ENCODE measurements at places on chromosomes 1 and 21.
A peak's percentile ranks its signal among the peaks of the same experiment; 100 is the strongest.

DNA sequence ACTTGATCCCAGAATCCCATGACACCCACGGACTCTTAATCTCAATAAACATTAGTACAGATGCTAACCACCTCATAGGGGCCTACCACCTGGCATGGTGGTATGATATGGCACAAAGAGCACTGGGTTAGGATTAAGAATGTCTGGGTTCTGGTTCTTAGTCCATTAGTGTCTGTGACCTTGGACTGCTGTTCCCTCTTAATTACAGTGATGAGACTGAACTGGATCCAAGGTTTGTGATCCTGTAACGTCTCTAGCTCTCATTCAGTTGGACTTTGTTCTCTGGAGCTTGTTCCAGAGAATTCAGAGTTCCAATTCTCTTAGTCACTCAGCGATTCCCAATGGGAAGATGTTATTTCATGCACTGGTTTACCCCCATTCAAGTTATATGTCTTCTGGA lies 23.6 kb upstream of the PIGC start:
- DNase-seq, result no peak

DNA sequence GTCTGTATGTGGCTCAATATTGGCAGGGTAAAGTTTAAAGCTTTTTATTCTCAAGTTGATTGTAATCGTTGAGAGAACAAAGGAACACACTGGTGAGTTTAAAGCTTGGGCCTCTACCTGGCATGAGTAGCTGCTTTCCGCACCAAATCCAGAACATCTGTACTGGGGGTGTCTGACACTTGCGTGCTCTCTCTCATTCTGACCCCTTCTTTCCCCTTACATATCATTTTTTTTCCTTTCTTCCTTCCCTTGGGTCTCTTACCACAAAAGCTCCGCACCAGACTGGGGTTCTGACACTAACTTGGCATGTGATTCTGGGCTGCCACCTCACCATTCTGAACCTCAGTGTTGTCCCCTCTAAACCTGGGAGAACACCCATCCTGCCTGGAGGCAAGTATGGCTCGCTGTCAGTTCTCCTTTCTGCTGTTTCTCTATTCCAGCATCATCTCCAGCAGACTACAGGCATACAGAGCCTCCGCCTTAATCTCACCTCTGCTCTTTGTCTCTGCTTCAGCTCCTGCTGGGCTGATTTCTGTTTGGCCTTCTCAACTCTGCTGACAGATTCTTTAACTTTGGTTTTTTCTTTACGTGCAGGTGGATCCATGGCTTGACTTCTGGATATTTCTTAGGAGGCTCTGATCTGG lies 859 bp upstream of the ERMAP start:
- DNase-seq, result peak; percentile 4

DNA sequence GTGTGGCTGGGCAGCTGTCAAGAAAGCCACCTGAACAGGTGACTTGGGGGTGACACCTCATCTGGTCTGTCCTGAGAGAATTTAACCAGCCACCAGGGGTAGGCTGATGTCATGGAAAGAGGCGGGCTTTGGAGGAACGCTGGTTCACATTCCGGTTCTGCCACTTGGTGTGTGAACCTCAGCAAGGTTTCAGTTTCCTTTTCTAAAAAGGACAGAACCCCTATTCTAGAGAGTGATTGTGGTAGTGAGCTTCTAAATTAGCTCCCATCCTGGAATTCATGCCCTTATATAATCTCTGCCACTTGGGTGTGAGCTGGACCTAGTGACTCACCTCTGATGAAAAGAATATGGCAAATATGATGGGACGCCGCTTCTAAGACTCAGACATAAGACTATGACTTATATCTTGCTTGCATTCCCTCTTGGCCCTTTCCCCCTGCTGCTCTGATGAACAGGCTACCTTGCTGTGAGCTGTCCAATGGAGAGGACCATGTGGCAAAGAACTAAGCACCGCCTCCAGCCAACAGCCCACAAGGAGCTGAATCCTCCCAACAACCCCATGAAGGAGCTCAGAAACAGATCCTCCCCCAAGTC lies 332.1 kb downstream of the RRAGC start:
- no peak for DNase-seq

GRCh38 chr1:208291923-208292711 lies 47.9 kb upstream of the PLXNA2 start:
- DNase-seq, result no peak

GRCh38 chr1:18411820-18412641 lies 68.7 kb upstream of the KLHDC7A start:
- DNase-seq, result no peak

DNA sequence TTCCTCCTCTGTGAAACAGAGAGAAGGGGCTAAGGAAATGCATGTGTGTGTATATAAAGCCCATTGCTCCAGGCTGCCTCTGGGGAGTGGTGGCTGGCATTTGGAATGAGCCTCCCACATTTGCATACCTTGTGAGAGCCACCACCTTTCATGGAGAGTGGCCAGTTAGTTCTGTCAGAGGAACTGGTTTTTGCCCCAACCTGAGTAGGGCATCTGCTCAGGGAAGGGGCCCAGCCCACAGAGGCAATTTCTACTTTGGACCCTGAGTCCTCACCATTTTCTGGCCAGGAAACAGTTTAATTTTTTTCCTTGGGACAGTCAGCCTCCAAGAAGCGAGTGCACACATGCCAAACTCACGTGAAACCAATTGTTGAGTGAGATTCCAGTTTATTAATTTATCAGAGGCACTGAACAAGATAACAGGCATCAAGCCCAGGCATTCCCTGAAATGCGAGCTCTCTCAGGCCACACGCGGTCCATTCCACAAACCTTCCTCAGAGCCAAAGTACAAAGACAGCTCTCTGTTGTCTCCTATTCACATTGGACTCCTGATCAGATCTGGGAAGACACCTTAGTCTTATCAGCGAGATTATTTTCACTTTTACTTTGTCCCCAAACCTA lies 1.0 kb upstream of the SLC6A9 start:
- no peak for DNase-seq

DNA sequence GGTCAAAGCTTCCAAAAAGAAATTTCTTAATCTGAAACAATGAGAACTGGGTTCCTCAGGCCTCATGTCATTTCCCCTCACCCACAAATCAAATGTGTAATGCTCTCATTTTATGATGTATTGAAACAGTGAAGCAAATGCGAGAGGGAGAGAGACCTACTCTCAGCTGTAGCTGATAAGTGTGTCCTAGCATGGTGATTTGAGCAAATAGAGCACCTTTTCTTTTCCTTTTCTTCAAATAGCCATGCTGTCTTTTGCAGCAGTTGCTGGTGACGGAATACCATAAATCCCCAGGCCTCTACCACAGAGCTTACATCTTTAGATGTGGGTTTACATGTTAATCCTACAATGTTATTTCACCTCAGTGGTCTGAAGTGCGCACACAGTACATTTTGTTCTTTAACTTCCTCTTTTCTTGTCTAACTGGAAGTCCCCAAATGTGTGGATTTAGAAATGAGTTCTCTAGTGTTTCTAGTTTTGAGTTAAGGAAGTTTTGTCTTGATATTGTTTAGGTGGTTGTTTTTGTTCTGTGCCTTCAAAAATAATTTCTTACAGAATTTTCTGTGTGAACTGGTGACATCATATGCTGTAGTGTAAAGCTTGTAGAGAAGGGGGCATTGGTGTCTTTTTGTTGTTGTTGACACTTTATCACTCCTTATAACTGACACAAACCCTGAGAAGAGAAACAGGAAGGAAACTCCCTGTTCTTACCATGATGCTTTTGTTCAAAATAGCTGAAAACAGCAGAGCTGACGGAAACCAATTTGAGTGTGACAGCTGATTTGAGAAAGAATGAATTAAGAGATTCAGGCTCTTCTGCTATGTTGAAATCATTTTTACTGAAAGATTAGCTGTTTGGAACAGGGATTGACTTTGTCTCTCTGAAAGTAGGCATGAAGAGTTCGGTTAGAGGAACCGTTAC lies 12.2 kb downstream of the SMAP2 start:
- DNase-seq, result peak; percentile 45

DNA sequence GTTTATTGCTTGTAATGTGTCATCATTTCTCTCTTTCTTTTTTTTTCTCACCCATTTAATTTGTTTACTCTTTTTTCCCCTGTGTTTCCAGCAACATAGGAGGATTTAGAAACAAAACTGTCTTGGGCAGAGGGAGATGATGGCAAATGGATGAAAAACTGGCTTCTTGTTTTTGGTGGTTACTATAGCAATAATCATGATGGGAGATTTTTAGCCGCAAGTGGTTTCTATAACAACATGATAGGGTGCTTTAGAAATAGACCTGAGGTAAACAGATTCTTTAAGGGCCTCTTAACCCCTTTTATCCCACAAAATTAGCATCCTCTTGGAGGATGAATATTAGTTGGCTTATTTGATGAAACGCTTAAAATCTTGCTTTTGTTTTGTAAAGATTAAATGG lies 51.6 kb downstream of the CRB1 start:
- DNase-seq, result peak; percentile 23

DNA sequence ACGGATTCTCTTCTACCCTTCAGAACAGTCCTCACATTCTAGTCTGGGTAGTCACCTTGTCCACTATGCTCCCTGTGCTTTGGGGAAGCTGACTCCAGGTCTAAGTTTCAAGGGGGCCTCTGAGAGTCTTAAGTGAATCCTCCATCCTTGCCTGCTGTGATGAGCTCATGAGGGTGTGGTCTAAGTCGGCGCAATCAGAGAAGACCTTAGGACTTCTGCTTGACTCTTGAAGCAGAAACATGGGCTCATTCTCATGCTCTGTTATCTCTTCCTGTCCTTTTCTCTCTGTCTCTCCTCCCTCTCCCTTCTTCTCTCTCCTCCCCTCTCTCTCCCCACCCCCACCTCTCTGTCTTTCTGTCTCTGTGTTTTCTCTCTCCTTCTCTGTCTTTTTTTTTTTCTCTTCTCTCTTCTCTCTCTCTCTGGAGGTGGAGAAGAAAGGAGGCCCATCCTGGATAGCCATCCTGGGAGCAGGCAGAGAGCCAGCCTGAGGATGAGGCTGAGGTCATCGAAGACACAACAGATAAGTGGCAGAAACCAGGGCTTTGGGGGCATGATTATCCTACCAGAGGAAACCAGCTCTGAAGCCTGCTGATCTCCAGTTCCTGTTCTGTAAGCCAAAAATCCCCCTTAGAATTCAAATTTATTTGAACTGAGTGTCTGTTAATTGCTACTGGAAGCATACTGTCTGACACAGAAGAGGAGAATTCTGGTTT lies 245.6 kb downstream of the SIPA1L2 start:
- DNase-seq, result no peak

DNA sequence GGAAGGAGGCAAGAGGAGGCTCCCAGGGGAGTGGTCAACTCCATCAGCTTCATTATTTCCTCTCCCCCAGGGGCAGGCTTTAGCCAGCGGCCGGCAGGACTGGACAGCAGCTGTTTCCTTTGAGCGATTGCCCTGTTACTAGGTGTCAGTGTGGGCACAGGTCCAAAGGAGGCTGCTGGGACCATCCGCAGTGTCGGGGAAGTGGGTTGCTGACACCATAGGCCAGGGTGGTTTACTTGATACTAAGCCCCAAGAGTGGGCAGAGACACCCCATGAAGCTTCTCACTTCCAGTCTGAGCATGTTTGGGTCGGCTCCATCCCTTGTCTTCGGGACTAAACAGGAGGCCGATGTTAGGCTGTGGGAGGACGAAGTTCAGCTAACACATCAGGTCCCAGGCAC lies 63.6 kb downstream of the KAZN start:
- no peak for DNase-seq

DNA sequence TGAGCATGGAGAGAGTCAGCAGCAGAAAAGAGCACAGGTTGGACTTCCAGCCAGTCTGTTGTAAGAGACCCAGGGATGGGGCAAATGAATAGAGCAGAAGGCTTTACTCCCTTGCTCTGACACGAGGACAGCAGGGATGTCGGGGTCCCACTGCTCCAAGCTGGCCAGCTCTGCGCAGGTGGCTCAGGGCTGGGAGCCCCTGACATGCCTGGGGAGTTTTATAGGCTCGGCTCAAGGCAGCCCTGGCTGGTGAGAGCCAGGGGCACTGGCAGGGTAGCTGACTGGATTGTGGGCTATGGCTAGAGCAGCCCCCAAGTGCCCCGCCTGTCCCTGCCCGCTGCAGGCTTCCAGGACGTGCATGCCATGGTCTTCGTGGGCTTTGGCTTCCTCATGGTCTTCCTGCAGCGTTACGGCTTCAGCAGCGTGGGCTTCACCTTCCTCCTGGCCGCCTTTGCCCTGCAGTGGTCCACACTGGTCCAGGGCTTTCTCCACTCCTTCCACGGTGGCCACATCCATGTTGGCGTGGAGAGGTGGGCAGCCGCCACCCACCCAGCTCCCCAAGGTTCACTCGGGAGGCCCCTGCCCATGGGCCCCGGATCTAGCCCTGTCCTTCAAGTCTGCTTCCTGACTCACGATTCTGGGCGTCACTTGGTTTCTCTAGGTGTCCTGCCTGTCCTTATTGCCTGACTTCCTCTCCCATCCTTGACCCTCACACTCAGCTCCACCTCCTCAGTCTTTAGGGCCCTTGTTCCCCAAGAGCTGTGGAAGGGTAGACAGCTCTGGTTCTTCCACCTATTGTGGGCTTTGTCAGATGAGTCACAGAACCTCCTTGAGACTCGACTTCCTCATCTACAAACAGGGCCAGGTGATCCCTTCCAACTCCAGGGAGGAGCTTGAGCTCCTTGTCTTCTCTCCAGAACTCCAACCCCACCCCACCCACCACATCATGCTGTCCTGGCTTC lies 8.2 kb downstream of the RHBG start:
- no peak for DNase-seq

DNA sequence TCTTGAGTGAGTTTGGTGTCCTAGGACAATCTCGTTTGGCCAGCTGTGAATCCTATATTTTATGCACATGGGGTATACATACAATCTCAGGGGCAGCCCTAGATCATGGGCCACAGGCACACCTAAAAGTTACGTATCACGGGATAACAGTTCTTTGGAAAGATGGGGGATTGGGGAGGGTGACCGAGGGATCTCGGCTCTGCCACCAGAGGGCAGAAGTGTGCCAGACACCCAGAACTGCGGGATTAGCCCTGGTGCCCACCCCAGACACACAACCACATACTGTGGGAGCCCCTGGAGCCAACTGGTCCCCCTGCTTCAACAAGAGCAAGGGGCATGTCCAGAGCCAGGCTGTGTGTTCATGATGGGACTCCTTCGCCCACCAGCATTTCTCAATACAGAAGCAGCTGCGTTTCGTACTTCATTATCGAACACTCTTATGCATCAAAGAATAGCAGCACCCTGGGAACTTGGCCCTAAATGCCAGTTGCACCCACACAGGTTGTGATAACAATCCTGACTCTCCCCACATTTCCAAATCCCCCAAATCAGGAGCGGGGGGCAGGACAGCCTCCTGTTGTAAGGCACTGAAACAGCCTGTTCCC lies 37.4 kb downstream of the TMCO4 start:
- no peak for DNase-seq

- peak; percentile 90 for DNase-seq
Observed at GRCh38 chr1:100188617-100189016, 10.6 kb upstream of the LRRC39 start.

GRCh38 chr1:248686815-248687214 lies 15.8 kb downstream of the OR14I1 start:
- DNase-seq, result no peak

- no peak for DNase-seq
Observed at GRCh38 chr1:97780884-97781283, 139.9 kb downstream of the DPYD start.

- no peak for DNase-seq
Observed at GRCh38 chr1:9559673-9560072, 20.4 kb downstream of the SLC25A33 start.

GRCh38 chr21:36089946-36090345 lies 20.1 kb downstream of the CBR1 start:
- no peak for DNase-seq

All from astrocyte of the spinal cord (primary cell).